ENCODE measurements at places on chromosomes 1 and 21. TPM values are rescaled to one million over a fixed set of nuclear protein-coding genes. Genes with fewer than 3 reads are reported as not detected.

DNA sequence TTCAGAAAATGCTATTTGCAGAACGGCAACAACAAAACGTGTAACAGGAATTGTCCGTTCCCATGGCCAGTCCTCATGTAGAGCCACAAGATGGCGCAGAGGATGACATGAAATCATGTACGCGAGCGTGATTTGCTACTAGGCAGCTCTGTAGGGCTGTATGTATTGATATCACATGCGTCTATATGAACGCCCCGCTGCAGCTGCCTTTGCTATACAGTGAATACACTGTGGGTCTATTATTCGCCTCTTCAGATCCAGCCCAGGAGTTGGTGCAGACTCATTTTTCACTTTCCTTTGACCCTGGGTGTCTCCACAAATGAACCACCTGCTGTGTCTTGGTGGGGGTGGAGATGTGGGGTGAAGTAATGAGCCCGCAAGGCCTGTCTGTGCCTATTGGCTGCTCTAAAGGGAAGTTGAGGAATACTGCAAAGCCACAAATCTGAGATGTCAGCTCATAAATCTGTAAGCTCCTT is 361.5 kb downstream of the KIF26B start:
- DNase-seq, result no peak

- peak; percentile 63 for DNase-seq
These were observed 31.1 kb downstream of the TMCO4 start for GRCh38 chr1:19768353-19769210.

- no peak for DNase-seq
These were observed 560.1 kb downstream of the OMA1 start for GRCh38 chr1:57986432-57986831.

Gene SELL
- not detected for total RNA-seq

Gene SPATA17
- total RNA-seq, result 2.9 TPM

DNA sequence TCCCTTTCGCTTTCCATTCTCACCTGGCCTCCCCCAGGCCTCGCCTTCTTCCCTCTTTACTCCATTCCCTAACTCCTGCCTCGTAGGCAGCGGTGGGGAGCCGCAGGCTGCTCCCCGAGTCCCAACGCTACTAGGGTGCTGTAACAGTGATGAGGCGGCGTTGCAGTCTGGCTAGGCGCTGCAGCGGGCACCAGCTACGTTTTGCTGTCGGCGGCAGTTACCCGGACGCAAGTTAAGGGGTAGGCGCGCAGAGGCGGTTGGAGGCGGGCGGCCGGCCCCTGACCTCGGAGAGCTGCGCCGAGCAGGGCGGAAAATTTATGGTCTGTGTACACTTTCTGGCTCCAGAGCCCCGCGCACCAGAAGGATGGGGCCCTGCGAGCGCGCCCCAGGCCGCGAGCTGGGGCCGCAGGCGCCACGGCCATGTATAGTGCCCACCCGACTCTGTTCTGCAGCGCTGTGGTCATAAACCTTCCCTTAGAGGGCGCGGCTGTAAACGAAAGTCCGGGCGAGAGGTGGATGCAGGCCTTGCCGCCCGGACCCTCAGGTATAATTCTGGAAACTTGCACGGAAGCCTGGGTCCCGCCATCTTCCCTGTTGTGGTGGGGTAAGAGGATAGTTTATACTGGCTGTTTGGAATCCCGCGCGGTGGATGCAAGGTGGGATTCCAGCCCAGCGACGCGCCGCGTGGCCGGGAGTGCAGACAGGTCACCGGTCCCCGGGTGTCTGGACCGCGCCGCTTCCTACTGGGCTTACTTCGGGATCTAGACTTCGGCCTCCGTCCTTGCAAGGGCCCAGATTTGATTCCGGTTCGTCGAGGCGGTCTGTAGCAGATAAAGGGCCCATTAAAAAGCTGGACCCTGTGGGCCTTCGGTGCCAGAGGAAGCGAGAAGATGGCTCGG is 15.0 kb downstream of the HLX start:
- DNase-seq, result peak; percentile 80

Gene SIM2
- not detected for total RNA-seq

- DNase-seq, result no peak
These were observed 51.0 kb downstream of the C4BPA start for GRCh38 chr1:207155028-207155427.

Gene SETD4
- total RNA-seq, result 27.8 TPM

GRCh38 chr21:7933923-7934322 is 2587.5 kb upstream of the TPTE start:
- no peak for DNase-seq

GRCh38 chr1:161486806-161487741 is 18.2 kb upstream of the FCGR2A start:
- peak; percentile 68 for DNase-seq

GRCh38 chr1:154996966-154997701 is 3.7 kb downstream of the LENEP start:
- DNase-seq, result no peak

GRCh38 chr1:222099746-222100145 is 357.9 kb upstream of the DUSP10 start:
- DNase-seq, result no peak

Gene OR2T11
- total RNA-seq, result not detected

GRCh38 chr1:177008653-177009052 is 155.9 kb downstream of the ASTN1 start:
- no peak for DNase-seq

Gene OR2L5
- total RNA-seq, result not detected

- no peak for DNase-seq
These were observed 6.9 kb upstream of the KAZN start for GRCh38 chr1:14591600-14591999.

GRCh38 chr1:4322881-4323280 is 331.5 kb upstream of the AJAP1 start:
- DNase-seq, result no peak

DNA sequence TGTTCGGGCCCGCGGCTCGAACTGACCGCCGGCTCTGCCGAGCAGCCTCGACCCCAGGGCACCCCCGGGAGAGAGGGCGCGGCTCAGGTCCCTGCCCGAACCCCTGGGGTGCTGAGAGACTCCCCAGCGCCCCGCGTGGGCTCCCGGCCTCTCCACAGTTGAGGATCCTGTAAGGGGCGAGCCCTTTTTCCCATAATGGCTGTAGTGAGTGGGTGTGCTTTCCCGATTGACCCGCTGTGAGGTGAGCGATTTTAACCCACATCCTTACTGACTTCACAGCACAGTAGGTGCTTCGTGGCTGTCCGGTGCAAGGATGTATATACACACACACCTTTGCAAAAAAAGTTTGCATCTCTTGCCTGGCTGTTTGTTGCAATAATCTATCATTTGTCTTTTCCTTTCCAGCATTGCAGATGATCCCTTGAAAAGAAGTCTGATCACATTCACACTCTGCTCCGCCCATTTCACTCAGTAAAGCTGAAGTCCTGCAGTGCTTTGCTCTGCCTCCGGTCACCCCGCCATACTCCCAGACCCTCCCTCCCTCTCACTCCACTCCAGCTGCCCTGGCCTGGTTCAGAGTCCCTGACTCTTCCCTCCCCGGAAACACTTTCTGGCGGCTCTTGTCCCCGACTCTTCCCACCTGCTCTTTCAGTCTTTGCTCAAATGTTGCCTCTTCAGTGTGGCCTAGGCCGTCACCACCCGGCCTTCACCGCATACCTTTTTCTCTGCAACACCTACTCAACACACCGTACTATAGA is 955 bp upstream of the UBE2G2 start:
- DNase-seq, result peak; percentile 72

DNA sequence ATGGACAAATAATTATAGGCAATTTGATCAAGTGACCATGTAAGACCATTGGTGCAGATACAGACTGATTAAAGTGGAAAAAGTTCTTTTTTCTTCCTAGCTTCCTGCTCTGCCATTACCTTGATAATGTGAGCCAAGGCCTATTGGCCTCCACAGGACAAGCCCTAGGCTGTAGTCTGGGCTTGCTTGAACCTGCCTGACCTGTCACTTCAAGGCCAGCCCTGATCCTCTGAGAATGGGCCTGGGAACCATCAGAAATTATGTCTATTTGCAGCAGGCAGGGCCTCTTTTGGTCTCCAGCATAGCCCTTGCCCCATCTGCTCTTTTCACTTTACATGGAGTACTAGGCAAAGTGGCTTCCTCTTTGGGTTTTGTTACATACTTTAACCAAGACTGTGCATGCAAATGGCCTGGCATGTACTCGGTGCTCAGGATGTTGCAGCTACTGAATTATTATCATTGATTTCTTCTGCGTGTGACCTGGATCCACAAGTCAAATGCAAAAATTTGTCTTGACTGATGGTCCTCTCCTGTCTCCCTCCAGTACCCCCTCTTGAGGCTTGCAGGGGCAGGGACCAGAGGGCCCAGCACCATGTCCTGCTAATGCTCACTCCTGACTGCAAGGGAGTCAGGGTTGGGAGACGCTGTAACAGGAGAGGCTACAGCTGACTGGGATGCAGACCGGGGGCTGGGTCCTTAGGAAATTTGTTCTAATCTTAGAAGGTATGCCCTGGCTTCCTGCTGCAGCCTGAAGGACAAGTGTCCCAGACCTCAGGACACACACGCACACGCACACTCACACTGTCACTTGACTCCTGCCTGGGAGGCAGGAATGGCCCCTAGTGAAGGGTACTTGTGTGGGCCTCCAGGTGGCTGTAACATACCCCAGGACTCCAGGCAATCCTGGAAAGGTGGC is 39.4 kb downstream of the RCSD1 start:
- no peak for DNase-seq

Gene DNAJC6
- total RNA-seq, result 14.0 TPM

DNA sequence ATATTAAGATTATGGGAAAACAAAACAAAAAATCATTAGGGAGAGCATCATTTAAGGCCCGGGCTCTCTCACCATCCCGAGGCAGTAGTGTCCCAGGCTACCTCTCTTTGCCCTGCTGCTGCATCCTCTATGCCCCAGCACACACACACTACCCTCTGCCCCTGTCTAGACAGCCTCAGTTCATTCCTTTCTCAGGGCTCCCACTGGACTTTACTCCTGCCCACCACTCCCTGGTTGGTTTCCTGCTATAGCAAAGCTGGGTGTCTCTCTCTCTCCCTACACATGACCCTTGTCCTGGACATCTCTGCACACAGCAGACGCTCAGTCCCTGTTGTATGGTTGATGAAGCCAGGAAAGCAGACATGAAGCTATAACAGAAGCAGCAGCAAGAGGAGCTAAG is 30.7 kb downstream of the GNG12 start:
- DNase-seq, result no peak

Gene G0S2
- not detected for total RNA-seq

Gene ARMH1
- total RNA-seq, result 4.6 TPM

Gene GBP7
- not detected for total RNA-seq

- no peak for DNase-seq
These were observed 21.2 kb upstream of the ELK4 start for GRCh38 chr1:205652984-205653383.

DNA sequence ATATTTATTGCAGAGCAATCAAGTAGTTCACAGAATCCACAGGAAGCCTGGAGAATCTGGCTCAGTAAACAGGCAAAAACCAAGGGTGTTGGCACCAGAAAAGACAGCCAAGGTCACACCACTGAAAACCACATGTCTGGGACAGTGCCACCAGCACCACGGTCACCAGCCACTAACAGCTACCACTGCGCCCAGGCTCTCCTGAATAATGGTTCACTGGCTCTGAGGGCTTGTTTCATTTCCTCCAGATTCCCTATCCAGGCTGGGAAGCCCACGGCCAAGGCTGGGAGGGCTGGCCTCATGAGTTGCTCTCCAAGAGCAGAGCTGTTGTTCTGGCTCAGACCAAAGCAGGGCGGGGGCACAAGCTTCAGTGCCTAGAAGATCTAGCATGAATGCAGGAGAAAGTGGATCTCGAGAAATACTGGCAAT is 54.5 kb upstream of the PTGFRN start:
- peak; percentile 77 for DNase-seq

GRCh38 chr1:159798893-159799292 is 3.3 kb upstream of the FCRL6 start:
- peak; percentile 90 for DNase-seq
